ENCODE measurements at places on chromosomes 5 and 9.
A peak's percentile ranks its signal among the peaks of the same experiment; 100 is the strongest.

DNA sequence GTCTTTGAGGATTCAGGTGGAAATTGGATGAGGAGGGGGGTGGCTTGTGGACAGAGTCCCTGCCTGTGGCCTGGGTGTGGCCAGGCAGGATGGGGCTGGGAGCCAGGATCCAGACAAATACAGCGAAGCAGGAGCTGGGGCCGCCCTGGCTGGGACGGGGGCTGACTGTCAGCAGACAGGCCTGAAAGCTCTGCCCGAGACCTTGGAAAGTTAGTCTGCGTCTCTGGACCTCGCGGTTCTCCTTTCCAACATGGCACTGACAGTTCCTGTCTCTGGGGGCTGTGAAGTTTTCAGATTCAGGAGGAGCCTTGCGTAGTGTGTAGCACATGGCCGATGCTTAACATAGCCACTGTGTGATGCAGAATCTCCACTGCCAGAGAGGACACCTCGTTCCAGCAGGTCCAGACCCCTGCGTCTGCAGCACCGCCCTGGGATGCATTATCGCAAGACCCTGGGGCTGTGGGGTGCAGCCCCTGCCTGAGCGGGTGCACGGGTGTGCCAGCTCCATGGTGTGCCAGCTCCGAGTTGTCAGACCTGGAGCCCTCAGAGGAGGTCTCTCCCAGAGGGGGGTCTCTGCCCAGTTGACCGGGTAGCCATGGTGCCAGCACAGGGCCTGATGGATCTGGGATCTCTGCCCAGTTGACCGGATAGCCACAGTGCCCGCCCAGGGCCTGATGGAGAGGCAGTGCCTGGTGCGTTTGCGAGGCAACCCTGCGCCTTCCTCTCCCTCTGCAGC lies 89.3 kb downstream of the COL5A1 start:
- DNase-seq, result no peak

GRCh38 chr5:150562832-150563231 lies 54.9 kb downstream of the NDST1 start:
- DNase-seq, result no peak

GRCh38 chr9:109499093-109499630 lies 1.1 kb upstream of the PTPN3 start:
- no peak for DNase-seq

DNA sequence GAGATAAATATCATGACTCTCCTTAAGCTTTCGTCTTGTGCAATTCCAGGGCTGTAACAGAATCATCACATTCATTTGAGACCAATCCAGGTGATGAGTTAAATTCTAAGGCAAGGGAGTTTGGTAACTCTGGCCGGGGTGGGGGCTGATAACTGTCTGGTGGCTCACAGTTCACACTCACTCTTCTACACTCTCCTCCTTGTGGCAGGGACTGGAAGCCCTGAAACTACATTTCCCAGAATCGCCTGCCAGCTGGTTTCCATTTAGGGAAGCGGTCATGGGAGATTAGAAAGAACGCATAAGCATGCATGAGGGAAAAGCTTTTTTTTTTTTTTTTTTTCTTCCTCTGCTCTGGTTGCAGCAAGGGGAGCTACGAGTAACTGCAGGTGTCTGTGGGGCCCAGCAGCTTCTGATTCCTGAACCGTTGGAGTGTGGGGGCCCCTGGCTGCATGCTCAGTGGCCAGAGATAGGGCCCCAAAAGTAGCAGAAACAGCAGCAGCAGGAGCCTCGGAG lies 154.8 kb upstream of the TBC1D2 start:
- DNase-seq, result no peak

DNA sequence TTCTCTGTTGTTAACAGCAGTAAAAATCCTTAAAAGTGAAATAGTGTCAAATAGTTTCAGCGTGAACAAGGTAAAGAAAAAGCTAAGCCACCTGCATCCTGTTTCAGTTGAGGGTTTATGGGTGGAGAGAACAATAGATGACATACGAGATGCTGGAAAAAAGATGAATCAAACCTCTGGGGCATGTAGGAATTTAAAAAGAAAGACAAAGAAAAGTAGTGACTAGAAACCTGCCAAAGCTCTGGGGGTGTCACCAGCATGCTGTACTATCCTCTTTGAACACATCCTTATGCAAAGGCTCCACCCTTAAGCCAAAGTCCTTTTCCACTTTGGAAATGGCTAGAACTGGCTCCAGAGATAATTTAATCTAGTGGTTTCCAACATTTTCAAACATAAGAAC lies 22.2 kb downstream of the SCAI start:
- peak; percentile 34 for DNase-seq

GRCh38 chr5:61659221-61659696 lies 327.2 kb downstream of the ZSWIM6 start:
- no peak for DNase-seq

- DNase-seq, result no peak
Observed at GRCh38 chr5:84260140-84260539, 124.5 kb downstream of the EDIL3 start.

GRCh38 chr5:156913719-156914370 lies 49.2 kb downstream of the TIMD4 start:
- DNase-seq, result peak; percentile 59

- DNase-seq, result no peak
Observed at GRCh38 chr5:74560245-74560644, 80.3 kb downstream of the ENC1 start.

DNA sequence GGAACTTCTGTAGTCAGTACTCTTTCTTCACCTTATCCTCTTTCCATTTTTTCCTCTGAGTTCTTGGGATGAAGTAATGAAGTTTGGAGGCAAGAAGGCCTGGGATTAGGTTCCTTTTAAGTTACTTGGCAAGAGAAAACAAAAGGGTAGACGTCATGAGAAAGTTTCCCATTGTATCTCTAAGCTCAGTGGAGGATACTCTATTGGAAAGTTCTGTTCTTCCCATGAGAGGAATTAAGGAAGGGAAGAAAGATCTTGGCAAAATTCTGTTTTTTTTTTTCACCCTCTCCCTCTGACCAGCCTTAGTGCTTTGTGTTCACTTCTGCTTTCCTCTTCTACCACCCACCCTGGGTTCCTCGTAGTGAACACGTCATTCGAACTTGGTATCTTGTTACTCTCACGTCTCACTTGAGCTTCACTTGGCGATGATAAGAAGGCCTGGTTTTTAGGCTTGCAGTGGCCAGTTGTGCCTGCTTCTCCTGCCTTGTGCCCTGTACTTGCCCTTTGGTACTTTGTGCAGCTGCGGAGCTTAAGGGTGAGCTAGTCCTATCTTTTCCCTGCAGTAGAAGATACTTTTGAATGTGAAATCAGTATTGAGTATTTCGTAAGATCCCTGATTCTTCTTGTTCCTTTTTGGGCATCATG lies 67.0 kb downstream of the ARHGAP26 start:
- DNase-seq, result no peak

- DNase-seq, result no peak
Observed at GRCh38 chr5:71679714-71680113, 39.4 kb upstream of the CARTPT start.

GRCh38 chr5:129747572-129748407 lies at the start of gene MINAR2:
Gene MINAR2 (plus strand): TSS chr5:129748094. CDS start chr5:129748191, 97 bp downstream.
- DNase-seq, result no peak

DNA sequence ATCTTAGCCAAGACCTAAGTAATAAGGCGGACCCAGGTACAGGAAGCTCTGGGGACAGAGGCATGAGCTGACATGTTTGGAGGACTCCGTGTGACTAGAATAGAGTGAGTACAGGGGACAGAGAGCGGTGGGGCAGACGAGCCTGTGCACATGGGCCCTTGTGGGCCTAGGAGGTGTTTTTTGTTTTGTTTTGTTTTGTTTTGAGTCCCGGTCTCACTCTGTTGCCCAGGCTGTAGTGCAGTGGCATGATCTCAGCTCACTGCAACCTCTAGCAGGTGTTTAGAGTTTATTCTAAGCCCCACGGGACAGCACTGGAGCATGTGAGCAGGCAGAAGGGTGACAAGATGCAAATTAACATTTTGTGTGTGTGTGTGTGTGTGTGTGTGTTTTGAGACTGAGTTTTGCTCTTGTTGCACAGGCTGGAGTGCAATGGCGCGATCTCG lies 3.1 kb upstream of the EEIG1 start:
- no peak for DNase-seq

DNA sequence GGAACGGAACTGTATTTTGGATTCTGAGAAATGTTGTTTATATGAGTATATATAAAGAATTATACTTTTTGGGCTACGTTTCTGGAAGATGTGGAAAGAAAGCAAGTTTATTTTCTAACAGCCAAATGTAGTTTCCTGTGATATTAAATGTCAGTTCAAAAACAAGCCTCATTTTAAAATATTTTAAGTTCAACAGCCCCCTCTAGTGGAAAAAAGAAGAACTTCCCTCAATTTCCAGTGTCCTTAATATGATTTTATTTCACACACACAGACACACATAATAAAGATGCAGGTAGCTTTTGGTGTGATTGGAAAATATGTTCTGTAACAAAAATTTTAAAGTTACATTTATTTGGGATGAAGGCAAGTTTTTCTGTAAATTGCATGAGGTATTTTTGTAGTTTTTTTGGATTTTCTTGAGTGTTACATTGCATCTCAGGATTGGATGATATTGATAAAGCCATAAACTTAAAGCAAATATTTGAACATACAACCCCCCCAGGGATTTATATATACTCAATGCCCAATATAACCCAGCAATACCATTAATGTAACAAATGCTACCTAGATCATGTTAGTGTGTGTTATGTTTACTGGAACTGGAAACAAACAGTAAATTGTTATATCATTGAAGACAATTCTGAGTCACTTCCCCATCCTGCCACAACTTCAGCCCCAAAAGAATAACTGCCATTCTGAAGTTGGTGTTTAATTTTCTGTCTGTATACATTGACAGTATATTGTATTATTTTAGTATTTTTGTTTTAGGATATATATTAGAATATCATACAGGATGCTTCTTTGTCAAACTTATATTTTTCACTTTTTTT lies 54.0 kb downstream of the CCDC171 start:
- peak; percentile 61 for DNase-seq

GRCh38 chr5:157747766-157748700 lies 4.5 kb downstream of the LSM11 start:
- no peak for DNase-seq

DNA sequence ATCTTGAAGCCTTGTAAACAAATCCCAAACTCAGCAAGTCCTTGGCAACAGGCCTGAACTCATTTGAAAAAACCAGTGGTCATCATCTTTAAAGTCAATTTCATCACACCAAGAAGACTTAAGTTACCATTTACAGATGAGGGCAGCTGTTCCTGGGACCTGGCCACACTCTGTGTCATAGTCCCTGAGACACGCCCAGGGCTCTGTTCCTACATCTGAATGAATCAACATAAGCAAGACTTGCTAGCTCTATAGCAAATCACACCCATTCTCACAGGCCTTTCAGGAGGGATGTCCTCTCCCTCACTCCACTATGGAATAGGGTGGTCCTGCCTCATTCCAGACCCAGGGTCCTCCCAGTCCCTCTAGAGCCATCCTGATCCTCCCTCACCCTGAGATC lies 142.8 kb downstream of the NSG2 start:
- DNase-seq, result no peak

DNA sequence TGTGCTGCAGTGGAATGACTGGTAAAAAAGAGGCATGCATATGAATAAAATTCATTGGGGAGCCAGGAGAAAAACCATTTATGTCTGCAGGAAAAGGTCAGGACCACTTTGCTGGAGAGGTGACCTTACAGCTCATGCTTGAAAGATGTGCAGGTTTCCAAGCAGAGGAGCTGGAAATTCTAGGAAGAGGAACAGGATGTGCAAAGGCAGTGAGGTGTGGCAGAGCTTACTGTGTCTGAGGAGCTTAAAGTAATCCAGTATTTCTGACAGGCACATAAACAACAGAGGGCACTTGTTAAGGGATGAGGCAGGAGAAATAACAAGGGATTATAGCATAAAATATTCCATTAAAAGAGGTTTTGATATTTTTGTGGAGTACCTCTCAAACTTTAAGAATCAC lies 203.2 kb downstream of the CD180 start:
- no peak for DNase-seq

DNA sequence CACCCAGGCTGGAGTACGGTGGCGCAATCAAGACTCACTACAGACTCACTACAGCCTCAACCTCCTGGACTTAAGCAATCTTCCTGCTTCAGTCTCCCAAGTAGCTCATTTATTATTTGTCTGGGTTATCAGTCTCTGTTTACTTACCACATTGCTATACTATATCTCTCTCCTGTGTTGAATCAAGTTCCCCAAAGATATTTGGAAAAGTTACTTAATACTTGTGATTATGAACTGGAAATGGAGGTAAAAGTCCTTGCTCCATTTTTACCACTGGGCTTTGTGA lies 55.6 kb downstream of the ANGPTL2 start:
- DNase-seq, result no peak

DNA sequence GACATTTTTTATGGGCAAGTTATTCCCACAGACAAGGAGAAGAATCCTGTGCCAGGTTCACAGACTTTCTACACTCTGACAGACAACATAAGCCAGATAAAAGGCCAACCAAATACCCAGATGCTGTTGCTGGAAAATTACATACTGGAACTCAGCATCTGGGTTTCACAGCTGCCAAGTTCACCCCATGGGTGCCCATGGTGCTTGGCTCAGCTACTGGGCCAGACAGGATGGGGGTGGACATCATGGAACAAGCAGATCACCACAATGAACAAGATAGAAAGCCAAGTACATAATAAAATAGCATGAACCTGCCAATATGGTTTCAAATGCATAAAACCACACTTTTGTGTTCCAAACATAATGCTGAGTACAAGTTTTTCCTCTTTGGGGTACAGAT lies 999.8 kb downstream of the NR2F1-AS1 start:
- DNase-seq, result no peak

GRCh38 chr9:92717201-92718085 lies 47.2 kb downstream of the BICD2 start:
- no peak for DNase-seq

DNA sequence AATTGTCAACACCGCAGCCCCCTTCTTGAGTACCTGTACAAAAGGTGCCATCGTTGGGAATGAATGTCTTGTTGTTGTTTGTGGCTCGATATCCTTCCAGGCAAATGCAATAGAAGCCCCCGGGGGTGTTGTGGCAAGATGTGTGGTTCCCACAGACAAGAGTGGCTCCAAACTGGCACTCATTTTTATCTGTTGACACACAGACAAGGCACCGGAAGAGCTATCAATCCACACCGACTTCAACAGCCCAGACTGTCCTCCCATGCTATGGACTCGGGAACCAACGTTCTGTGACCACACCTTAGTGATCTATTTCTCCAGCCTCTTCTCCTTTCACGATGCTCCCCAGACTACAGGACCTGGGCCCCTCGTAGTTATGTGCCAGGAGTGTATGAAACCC lies 25.9 kb downstream of the SUSD1 start:
- no peak for DNase-seq

DNA sequence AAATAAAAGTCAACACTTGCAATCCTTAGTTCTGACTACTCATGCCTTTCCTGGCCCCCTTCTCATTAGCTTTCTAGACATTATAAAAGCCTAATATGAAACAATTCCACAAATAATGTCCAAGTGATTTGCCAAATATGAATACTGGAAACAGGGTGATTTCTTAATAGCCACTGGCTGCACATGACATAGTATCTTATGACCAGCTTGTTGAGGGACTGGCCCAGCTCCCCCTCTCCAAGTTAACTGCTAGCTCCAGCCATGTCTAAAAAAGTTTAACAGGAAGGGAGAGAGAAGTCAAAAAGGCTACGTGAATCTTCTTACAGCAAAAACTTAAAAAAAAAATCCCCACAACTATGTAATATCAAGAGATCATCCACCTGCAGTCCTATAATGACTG lies 1.5 kb downstream of the CERT1 start:
- DNase-seq, result no peak
